ENCODE measurements at places on chromosomes 11 and 22.
A peak's percentile ranks its signal among the peaks of the same experiment; 100 is the strongest.

DNA sequence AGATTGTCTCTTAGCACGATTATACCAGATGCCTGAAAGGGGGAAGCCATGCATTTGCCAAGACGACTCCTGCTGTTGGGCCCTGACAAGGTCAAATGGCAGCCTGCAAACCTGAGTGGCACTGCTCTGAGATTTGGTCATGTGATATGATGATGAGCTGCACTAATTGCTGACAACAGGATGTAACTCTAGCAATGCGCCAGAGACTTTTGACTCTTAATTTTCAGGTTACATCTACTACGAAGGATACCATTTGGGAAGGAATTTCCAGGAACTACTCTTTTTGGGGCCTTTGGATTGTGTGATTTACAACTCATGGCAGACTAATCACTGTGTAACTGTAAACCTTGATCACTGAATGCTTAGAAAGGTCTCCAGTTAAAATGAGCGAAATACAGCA, 13.1 kb downstream of the TREH start:
- DNase-seq: no peak

GRCh38 chr11:111378861-111379601, at the start of gene POU2AF1:
Gene POU2AF1 (minus strand): TSS chr11:111379275. CDS start chr11:111379177, 98 bp downstream.
- no peak for DNase-seq

DNA sequence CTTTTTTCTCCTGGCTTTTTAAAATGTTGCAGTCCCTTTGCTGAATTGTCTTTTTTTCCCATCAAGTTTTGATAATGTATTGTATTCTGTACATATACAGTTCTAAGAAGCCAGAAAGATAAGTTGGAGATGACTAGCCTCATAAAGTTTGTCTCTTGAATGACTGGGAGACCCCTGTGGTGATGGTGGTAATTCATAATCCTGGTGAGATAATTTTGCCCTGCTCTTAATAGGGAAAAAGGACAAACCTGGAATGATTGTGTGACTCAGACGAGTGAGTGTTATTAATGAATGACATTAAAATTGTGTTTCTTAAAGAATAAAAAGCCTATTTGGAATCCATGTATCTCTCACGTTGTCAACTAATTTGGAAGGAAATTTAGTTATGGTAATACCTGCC, 1.2 kb downstream of the HIKESHI start:
- DNase-seq: no peak

DNA sequence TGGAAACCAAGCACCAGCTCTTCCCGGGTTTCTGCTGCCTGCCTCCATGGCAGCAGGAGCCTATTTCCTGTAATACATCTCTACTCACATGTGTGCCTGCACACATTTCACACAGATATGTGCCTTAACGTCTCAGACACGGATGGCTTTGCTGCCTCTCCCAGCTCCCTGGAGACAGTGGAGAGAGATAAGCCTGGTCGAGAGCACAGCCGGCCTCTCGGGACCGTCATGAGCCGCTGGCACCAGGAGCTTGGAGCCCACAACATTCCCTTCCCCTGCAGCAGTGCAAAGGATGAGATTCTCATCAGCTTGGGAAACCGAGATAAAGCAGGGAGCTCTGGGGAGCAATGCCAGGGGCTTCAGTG, 587.7 kb downstream of the BRD1 start:
- no peak for DNase-seq

GRCh38 chr11:119284344-119285157, 32.4 kb downstream of the MCAM start:
- DNase-seq: no peak

DNA sequence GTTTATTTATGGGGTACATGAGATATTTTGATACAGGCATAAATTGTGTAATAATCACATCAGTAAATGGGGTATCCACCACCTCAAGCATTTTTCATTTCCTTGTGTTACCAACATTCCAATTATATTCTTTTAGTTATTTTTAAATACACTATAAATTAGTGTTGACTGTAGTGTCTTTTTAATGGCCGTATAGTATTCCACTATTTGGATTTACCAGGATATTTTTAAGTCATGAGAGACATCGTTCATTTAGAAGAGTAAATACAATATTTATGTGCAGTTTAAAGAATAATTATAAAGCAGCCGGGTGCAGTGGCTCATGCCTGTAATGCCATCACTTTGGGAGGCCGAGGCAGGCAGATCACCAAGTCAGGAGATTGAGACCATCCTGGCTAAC, 6.2 kb upstream of the SPI1 start:
- DNase-seq: no peak

DNA sequence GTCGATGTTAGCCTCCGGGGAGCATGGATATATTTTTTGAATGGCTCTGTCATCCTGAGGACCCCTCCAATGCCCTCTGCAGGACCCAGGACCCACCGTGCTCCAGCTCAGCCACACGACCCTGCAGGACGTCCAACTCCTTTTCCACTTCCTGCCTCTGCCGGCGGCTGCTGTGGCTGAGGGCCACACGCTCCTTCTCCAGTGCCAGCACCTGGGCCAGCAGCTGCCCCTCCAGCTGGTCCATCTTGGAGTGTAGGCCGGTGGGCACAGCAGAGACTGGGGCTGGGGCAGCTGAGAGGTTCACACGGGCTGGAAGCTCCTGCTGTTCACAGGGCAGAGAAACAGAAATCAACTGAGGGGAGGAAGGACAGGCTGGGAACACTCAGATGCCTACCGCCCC, 15.6 kb downstream of the NPTXR start:
- DNase-seq: no peak

GRCh38 chr11:102204174-102204573, 93.9 kb downstream of the YAP1 start:
- DNase-seq: no peak

- DNase-seq: no peak
These were observed 28.5 kb downstream of the LINC01488 start for GRCh38 chr11:69509846-69510390.

GRCh38 chr11:16759857-16760508, 21.5 kb downstream of the C11orf58 start:
- no peak for DNase-seq

DNA sequence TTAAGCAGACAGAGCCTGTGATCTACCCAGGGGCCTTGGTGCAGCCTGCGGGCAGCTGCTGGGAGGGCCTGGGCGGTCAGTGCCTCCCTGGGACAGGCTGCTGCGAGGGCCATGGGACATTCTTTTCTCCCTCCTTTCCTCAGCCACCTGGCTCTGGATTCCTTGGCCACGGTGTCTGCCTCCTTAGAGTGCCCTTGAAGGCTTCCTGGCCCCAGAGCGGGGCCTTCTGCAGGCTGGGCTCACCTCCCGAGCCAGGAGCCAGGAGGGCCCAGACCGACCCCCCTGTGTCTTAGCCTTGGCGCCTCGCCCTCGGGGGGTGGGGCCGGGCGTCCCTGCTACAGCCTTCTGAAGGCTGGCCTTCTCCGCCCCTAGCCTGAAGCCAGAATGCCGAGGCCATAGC, 231.2 kb downstream of the TBC1D22A start:
- DNase-seq: no peak

- DNase-seq: no peak
These were observed 35.7 kb upstream of the ELF5 start for GRCh38 chr11:34549271-34549670.

DNA sequence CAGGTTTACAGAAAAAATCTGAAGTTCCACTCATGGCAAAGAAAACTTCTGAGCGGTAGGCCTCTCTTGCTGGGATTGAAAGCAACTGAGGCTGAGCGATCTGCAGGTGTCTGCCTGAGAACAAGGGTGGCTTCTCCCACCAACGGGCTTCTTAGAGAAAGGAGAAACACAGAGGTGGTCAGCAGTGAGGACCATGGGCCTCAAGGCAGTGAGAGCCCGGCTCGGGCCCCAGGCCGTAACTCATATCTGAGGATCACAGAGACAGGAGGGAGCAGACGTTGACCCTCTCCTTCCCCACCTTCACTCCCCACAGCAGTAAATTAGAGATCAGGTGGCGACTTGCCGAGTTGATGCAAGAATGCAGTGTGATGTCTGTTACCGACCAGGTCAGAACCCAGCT, 50.9 kb upstream of the RTL6 start:
- DNase-seq: no peak

- peak; percentile 64 for DNase-seq
These were observed 4.2 kb downstream of the SPI1 start for GRCh38 chr11:47373876-47374719.

- DNase-seq: no peak
These were observed 237.5 kb downstream of the MIAT start for GRCh38 chr22:26894766-26895485.

- DNase-seq: no peak
These were observed 11.1 kb upstream of the MICAL2 start for GRCh38 chr11:12099132-12099873.

GRCh38 chr11:69449320-69450063, 32.0 kb upstream of the LINC01488 start:
- DNase-seq: no peak

DNA sequence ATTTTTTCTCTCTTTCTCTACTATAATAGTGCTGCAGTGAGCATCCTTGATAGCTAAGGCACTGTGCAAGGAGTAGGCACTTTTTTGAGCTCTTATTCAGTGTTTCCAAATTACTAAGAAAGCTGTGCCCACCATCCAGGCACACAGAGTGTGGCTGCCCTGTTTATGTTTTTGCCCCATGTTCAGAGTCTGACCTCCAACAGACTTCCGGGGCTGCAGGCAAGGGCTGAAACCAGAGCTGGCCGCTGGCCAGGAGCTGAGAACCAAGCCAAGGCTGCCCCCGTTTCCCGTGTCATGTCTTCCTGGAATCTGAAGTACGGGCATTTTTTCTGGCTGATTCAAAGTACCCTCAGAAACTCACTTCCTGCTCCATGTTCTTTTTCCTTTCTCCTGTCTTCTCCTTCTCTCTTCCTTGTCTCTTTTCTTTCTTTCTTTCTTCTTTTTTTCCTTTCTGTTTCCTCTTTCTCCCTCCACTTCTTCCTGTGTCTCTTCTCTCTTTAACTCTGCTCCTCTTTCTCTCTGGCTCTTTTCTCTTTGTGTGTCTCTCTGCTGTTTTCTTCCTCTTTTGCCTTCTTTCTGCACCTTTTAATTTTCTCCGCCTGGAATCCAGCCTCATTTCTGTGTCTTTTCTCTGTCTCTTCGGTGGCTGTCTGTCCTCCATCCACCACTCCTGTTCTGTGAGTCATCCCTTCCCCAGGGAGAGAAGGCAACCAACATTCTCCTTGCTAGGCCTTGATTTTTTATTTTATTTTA, 17.0 kb upstream of the KCTD14 start:
- DNase-seq: peak; percentile 83

DNA sequence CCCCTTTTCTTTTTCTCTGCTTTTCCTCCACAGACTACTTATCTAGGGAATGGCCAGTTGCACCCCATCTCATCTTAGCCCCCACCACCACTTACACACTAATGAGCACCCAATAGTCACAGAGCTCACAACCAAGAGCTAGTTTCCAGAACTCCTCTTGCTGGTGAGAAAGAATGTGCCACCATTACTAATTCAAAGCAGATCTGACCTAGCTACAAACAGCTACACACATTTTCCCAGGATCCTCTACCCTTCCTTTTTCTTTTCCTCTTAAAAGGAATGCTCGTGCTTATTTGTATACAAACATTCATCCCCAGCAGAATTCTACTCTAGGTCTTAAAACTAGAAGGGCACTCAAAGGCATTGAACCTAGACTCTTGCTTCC, 136.8 kb downstream of the CD44 start:
- DNase-seq: no peak

GRCh38 chr11:47258317-47258902, 614 bp downstream of the NR1H3 start:
- no peak for DNase-seq

DNA sequence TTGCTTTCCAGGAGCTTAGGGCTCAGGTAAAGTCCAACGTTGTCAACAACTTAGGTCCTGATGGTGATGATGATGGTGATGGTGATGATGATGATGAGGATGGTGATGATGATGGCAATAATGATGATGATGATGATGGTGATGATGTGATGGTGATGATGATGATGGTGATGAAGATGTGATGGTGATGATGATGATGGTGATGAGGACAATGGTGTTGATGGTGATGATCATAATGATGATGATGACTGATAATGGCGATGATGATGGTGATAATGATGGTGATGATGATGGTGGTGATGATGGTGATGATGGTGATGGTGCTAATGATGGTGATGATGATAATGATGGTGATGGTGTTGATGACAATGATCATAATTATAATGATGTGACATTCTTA, 750.2 kb downstream of the TBC1D22A start:
- no peak for DNase-seq

DNA sequence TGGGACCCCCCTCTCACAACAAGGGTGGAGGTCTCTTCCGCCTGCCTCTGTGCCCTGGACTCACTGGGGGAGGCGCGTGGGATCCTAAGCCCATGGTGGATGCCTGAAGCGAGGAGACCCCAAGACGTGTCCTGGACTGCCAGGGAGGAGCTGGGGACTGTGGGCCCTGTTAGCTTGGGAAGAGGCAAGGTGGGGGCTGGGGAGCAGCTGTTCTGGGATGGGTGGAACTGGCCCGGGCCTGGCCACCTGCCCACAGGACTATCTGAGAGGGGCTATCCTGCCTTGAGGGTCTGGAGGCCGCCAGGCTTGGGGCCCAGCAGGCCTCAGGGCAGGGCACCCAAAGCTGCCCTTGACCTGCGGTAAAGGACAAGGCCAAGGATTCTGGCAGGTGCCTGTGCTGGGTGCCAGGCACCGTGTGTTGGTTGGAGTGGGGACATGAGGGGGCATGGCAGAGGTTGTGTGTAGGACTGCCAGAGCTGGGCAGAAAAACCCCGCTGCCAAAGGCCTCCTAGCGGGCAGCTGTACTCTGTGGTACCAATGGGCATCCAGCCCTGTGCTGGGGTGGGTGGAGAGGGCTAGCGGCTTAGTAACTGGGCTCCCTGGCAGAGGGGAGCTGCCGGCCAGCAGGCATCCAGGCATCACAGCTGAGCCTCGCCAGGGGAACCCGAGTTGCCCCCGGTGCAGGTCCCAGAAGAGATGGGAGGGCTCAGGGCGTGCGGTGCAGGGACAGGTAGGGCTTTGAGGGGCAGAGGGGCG, 670 bp downstream of the LSP1 start:
- DNase-seq: no peak

- no peak for DNase-seq
These were observed 86.1 kb upstream of the RASSF10 start for GRCh38 chr11:12922980-12923507.

- no peak for DNase-seq
These were observed 426.9 kb downstream of the SOX6 start for GRCh38 chr11:15929371-15929901.

DNA sequence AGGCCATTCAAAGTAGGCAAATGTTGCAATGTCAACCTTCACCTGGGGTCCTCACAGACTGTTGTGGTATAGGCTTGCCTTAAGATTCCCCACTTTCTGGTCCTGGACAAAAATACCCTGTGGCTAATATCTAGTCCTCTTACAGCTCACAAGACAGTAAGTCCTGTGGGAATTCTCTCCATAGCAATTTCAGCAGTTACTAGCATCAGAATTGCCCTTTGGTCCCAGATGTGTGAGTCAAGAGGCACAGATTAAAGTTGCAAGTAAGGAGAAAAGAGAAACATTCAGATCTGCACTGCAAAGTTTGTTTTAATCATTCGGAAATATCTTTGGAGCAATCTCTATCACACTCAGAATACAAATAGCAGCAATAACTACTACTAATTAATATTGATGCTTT, 420.2 kb downstream of the NTM start:
- DNase-seq: no peak

Data from NCI-H2081 (cell line).